ENCODE measurements at places on chromosomes 6 and 20.

- no peak for DNase-seq
Measured at GRCh38 chr6:10598084-10598960, 77.2 kb downstream of the GCNT2 start.

GRCh38 chr20:19758133-19758500 lies at the start of gene RIN2:
Gene RIN2 (plus strand): TSS chr20:19758258. CDS start chr20:19889602, 131,344 bp downstream.
- DNase-seq = no peak

DNA sequence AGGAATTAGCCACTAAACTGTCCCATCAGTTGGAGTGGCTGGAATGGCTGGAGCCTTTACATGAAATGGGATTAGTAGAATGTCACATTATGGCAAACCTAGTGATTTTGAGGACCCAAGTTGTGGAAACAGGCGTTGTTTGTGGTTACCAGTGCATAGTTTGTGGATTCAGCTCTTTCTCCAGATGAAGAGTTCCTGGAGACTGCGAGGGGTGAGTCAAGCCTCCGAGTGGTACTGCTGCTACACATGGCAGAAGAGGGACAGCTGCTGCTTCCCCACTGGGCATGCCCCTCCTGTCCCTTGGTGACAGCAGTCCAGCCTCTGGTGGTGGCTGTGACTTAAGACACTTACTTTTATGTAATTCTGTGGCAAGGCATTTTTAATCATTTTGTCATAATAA lies 94.2 kb upstream of the SCP2D1 start:
- DNase-seq = peak; percentile 46

GRCh38 chr6:150499882-150500312 lies 99.8 kb upstream of the PLEKHG1 start:
- no peak for DNase-seq

DNA sequence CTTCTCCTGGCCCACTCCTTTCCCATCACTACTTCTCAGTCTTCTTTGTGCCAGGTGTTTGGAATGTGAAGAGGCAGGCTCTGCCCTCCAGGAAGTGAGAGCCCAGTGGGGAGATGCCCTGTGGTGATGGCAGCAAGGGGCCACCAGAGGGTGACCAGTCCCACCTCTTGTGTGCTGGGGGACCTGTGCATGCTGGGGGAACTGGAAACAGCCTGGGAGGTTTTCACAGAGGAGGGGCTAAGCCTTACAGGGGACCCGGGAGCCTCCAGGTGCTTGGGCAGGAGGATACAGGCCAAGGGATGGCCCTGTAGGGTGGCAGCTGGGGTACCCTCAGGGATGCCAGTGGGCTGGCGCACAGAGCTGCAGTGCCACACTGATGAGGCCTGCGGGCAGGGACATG lies 72.3 kb downstream of the RAMACL start:
- no peak for DNase-seq

- no peak for DNase-seq
Measured at GRCh38 chr6:113786168-113786567, 71.0 kb upstream of the MARCKS start.

DNA sequence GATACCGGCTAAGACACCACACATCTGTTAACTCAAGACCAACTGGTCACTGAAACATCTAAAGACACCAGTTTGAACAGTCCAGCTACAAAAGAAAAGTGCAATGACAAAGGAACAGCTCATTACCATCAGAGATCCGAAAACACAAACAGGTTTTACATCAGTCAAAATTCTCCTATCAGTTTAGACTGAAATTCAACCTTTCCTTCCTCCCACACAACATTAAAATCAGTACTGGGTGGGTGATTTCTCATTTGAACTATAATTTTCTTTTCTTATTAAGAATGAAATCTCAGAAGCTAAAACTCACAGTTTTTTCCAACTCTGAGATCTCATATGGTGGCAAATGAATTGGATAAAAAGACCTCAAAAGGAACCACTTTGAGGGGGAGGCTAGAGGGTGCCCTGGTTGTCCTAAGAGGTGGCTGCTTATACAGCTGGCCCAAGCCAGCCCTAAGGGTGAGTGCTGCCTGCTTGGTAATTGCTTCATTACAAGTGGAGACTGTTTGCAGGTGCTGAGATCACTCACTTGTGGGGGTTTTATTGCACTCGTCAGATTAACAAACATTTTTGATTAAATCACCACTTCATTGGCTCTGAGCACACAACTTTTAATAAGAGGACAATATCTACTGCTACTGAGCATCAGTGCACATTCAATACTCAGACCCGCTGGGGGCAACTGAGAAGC lies 4.3 kb downstream of the CCDC167 start:
- DNase-seq = no peak

DNA sequence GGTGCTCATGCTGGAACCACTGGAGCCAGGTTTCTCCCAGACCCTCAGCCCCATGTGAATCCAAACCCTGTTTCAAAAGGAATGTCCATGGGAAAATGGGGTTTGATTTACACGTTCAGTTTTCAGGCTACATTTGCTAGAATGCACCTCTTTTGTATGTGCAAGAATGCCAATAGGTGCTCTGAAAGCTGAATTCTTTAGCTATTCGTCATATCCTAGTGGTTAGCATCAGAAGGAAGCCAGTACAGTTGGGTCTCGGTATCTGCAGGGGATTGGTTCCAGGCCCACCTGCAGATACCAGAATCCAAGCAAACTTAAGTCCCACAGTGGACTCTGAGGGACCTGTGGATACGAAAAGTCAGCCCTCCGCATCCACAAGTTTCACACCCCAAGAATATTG lies 93.4 kb downstream of the UST start:
- DNase-seq = no peak

DNA sequence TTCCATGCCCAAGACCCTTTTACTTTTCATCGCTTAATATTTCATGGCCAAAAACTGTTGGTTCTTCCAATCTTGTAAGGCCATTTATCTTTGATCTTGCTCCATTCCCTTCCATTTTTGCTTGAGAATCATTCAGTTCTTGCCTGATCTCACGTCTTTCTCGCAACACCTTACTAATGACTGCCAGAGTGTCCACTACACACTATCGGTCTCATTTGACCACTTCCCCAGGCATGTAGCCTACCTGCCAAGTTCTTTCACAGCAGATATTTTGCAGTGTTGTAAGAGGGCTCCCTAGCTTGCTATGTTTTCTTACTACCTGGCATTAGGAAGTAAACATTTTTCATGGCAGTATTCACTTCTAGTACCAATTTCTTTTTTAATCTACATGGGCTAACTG lies 248.0 kb downstream of the ESR1 start:
- no peak for DNase-seq

DNA sequence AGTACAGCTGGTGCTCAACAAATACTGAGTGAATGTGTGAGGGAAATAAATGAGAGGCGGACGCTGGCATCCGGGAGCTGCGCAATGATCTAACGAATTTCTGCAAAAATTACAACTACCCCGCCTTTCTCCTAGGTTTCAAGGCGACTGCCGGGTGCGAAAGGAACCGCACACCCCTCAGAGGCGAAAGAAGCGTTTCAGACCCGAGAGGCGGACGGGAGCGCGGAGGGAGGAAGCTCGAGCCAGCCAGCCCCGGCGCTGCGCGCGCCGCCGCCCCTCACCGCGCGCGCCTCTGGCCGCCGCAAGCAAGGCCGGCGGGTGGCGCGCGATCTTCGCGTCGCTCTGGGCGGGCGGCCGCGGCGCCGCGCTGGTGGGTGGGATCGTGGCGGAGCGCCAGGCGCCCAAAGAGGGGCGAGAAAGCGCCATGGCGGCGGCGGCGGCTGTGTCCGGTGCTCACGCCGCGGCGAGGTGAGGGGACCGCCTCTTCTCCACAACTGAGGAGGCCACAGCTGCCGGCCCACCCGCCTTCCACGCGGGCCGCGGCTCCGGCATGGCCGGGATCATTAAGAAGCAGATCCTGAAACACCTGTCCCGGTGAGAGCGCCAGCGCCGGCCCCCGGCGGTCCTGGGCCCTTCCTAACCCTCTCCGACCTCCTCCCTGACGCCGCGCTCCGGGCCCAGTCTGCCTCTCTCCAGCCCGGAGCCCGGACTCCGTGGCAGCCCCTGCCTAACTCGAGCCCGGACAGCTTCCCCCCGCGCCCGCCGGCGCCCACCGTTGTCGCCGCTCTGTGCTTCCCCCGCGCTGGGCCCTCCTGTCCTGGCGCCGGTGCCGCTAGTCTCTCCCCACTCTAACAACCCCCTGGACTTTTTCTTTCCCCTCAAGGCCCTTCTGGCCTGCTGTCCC lies at the start of gene BLTP3A:
Gene BLTP3A (plus strand): TSS at position 383 of the 904 bp plus-strand sequence. CDS start 168 bp downstream, at position 551.
- peak; percentile 61 for DNase-seq

DNA sequence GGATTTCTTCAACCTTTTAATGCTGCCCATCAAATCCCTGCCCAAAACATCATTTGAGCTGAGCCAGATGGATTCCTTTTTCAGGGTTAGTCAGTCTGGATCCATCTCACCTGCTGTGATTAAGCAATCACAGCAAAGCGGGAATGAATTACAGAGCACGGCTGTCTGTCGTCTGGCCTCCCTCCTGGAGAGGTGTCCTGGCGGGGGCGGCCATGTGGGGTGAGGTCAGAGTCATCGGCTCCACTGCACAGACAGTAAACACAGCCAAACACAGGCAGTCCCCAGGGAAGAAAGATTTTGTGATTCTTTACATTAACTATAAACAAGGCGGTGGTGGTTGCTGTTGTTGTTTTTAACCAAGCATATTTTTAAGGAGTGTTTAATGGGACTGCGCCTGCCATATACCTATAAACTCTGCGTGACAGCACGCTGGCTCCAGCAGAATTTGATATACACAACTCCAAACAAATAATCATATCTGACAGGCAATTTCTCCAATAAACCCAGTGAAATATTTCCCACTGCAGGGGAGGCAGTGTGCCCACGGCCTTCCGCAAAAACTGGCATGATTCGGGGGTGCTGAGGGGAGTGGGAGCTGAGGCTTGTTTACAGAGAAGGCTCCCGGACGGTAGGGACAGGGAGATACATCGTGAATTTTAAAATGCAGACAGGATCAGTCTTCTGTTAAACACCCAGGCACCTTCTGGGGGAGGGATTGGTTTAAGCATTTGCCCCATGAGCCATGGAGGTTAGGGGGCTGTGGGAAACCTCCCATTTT lies 232.0 kb upstream of the PMEPA1 start:
- no peak for DNase-seq

- DNase-seq = no peak
Measured at GRCh38 chr6:112362027-112362795, 15.1 kb downstream of the RFPL4B start.

DNA sequence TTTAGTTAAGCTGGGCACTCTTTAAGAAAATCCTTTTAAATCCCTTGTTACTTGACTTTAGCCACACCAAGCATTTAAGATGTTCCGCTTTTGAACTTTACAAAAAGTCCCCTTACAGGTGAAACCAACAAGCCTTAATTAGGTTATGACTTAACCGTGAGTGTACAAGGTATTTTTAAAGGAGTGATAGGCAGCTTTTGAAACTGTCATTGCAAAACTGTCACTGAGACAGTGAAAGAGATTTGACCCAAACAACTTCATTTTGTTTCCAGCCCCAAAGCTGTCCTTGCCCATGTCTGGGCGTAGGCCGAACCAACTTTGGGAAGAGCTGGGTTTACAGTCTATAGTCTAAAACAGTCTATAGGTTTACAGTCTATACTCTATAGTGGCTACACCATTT lies 305.4 kb downstream of the FARS2 start:
- DNase-seq = no peak

DNA sequence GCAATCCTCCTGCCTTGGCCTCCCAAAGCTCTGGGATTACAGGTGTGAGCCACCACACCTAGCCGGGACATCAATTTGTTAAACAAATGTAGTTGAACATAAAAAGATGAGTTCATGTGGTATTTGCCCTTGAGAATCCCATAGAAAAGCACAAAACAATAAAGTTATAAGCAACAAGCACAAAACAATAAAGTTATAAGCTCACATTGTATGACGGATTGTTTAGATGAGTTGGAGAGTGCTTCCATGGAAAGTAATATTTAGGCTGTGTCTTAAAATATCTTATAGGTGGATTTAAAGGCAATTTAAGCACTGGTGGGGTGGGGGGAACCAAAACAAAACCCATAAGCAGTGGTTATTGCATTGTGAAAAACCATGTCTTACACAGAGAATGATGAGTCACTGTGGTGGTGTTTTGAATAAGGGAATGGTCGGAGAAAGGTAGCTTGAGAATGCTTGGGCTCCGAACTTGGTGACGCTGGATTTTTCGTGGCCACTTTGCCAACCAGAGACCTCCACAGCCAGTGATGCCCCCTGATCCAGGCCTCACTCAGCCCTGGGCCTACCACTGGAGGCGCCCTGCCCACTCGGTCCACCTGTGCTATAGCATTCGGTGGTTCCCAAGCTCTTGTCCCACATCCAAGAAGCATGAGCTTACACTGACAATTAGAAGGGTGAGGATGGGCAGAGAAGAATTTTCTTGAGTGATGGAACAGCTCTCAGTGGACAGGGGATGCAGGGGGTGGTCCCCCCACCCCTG lies 256.0 kb downstream of the CDKAL1 start:
- peak; percentile 30 for DNase-seq

DNA sequence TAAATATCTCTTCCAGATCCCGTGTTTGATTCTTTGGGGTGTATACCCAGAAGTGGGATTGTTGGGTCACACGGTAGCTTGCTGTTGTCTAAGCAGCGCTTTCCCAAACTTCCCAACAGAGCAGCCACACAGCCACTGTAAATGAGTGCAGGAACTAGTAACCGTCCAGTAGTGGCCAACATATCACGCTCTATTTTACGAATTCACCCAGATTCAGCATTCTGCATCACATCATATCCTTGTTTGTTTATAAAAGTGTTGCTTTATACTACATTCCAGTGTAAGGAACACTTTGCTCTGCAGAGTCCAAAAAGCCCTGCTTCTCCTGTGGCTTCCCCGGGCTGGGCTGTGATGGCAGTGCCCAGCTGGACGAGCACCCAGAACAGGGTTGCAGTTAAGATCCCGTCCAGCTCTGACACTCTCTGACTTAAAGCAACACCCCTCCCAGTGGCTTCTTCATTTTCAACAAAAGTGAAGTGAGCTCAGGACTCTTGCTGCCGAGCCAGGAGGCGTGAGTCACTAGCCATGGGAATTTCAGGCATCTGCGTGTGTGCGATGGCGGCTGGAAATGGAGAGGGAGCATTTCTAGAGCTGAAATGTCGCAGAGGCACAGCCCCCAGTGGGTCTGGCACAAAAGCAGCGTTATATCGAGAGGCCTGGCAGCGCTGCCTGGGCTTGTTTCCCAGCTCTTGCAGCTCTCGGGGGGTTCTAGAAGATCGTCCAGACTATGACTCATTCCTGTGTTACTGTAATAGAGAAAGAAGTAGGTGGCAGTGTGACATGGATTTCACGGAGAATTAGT lies 216.3 kb upstream of the ECI2 start:
- peak; percentile 94 for DNase-seq

- no peak for DNase-seq
Measured at GRCh38 chr20:4883051-4883450, 118.3 kb downstream of the SLC23A2 start.

- DNase-seq = peak; percentile 44
Measured at GRCh38 chr20:36672991-36673390, 27.0 kb upstream of the SLA2 start.

DNA sequence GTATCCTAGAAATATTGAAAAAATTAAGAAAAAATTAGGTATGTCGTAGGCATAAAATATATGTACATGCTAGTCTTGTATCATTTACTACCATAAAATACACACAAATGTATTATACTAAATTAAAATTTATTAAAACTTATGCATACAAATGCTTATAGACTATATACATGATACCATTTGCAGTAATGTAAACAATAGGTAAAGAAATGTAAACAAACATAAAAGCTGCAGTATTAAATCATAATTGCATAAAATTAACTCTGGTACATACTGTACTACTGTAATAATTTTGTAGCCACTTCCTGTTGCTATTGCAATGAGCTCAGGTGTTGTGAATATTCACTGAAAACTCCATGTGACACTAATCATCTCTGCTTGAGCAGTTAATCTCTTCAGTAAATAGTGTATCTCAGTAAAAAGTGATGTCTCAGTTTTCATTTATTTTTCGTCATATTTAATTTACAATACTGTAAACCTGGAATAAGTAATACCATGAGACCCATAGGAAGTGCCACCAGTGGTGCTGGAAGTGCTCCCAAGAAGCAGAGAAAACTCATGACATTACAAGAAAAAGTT lies 29.3 kb downstream of the RALGAPB start:
- DNase-seq = no peak
